ENCODE measurements at places on chromosomes 7 and 10.

DNA sequence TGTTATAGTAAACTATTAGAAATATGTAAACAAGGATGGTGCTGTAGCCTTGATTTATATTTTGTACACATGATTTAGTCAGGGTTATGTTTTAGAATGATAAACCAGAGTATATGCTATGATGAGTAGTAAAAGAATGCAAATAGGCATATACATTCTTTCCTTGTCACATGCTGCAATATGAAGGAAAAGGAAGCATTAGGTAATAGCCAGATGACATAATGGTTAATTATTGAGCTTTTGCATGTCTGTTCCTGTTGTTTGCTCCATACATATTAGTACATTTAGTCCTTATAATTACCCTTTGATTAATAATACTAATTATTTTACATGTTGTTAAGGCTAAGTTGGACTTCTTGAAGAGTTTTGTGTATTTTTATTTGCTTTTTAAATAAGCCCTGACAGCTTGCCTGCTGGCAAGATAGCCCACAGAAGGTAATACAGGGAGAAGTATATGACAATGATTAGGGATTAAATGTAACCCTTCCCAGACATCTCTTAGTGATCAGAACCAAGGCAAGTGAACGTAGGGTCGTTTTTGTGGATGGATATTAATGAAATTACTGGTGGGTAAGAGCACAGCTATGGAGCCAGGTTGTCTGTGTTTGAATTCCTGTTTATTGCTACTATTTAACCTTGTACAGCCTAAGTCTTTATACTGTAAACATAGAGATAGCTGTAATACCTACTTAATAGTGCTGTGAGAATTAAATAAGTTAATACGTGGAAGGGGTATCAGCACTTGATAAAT, 68.4 kb downstream of the PHTF2 start:
- no peak for DNase-seq

DNA sequence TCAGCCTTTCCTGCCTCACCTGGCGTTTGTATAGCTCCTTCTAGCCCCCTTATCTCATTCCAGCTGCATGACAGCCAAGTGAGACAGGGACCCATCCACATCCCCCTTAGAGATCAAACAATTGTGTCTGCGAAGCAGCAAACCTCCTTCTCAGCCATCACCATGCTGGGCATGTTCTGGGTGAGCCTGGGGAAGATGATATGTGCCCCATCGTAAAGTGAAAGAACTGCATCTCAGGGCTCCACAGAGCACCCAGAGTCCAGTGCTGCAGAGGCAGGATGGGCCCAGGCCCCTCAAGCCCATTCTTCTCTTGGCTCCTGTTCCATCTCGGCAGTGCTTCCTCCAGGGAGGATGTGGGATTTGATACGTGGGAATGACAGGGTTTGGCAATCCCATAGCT, 43.2 kb downstream of the FIGNL1 start:
- no peak for DNase-seq

- DNase-seq: no peak
These were observed 761.7 kb downstream of the GRID1 start for GRCh38 chr10:85604884-85605283.

GRCh38 chr10:33115738-33116719, 158.0 kb upstream of the ITGB1 start:
- DNase-seq: peak; percentile 21

DNA sequence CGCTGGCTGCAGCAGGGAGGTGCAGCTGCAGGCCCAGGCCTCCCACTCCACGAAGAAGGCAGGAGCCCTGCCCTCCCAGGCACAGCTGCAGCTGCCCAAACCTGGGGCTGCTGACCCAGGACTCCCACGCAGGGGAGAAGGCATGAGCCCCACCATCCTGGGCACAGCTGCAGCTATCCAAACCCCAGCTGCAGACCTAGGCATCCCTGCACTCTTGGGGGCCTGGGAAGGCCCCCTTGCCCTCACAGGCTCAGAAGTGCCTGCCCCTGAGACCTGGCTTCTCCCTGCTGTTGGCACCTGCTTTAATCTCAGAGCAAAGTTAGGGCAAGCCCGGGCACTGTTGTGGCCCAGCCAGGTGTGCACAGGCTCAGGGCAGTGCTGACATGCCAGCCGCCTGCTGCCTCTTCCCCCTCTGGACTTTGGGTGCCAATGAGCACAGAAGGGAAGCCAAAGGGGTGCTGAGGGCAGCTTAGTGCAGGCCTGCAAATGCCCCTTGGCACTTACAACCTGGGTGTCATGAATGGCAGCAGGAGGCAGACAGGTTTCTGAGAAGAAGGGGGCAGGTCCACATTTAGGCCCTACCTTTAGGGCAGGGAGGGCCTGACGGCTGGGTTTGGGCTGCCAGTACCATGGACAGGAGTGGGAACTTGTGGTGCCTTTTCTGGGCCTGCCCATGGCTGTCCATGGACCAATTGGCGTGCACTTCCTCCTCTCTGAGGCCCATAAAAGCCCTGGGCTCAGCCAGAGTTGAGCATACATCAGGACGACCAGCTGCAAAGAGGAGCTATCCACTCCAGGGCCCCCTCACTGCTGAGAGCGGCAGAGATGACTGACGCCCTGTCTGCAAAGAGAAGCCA, 31.1 kb downstream of the CRTAC1 start:
- no peak for DNase-seq

- no peak for DNase-seq
These were observed 76.0 kb upstream of the RET start for GRCh38 chr10:43000651-43001426.

DNA sequence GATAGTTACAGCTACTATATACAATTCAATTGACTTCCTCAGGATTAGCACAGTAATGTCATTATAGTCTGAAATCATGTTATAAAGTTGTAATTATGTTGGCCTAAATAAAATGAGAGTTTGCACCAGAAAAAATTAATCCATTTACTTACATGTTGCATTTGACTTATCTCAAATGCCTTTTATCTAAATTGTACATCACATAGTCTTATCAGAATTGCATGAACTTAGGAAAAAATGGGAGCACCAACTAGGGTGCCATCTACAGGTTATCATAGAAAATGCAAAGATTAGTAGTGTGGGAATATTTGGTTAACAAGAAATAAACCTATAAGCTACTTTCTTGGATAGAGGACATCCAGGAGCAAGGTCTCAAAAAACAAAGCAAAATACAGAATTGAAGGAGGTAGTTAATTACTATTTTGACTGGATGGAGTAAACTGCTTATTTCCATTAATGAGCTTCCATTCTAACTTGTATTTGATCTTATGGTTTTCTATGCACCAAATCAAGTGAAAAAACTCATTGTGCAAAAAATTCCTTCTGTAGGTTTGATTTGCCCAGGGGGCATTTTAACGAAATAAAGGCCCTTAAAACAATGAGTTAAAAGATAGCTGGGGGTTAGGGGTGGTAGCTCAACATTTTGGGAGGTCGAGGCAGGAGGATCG, 60.0 kb upstream of the ORC5 start:
- DNase-seq: no peak

DNA sequence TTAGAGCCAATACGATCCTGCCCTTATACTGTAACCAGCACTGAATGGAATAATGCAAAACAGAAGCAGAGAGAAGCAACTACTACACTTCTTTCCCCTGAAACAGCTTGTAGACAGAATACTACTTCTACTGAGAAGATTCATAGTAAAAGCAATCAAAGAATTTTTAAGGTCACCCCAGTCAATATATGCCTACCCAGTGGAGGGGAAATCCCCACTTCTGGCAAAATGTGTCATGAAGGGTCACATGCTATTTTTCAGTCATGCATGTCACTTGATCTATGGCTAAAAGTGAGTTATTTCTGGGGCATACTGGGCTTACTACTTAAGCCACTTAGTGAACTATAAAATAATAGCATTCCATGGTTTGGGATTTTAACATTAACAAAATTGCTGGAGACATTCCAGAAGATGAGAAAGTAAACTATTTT, 25.6 kb downstream of the IRF5 start:
- DNase-seq: no peak

GRCh38 chr10:3396116-3396515, 223.5 kb upstream of the PITRM1 start:
- DNase-seq: no peak

GRCh38 chr10:102225646-102226541, at the start of gene ELOVL3:
Gene ELOVL3, plus strand, starts transcription at chr10:102226299. Its CDS starts 250 bp downstream, at chr10:102226549.
- DNase-seq: peak; percentile 81

GRCh38 chr10:20355011-20355410, 538.8 kb downstream of the PLXDC2 start:
- DNase-seq: no peak

GRCh38 chr7:92836489-92836999, at the start of gene CDK6:
Gene CDK6, minus strand, starts transcription at chr7:92836573. Its CDS starts 3,250 bp downstream, at chr7:92833323.
- peak; percentile 12 for DNase-seq

- no peak for DNase-seq
These were observed 449.0 kb upstream of the IGFBP3 start for GRCh38 chr7:46369933-46370654.

DNA sequence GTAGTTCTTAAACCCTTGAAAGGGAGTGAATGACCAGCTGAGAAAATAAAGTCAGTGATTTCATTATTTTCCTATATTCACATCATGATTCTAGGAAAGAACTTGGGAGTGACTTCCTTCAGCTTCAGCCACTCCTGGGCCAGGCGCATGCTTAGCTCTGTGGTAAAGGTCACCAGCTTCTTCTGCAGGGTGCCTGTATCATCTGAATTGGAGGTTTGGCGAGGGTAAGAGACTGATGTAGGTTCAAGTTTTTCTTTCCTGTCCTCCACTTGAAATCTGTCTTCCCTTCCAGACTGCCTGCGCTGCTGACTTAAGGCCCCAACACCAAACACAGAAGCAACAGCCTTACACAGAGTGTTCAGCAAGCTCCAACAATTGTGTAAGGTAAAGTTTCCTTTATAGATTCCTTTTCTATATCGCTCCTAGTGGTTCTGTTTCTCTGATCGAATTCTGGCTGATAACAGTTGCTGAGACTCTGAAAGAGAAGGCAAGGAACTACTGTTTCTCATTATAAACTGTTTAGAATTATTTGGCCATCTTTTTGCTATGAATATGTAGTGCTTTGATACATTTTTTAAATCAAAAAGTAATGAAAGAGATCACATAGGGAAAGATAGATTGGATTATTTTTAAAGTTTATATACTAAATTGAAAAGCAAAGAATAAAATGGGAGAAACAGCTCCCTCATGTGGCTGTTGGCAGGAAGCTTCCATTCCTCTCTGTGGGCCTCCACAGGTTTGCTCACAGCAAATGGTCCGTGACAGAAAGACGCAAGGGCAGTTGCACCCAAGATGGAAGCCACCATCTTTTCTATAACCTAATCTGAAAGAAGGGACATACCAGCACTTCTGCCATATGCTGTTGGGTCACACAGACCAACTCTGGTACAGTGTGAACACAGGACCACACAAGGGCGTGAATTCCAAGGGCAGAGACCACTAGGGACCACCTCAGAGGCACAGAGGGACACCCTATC, 14.0 kb downstream of the GATAD1 start:
- DNase-seq: no peak

DNA sequence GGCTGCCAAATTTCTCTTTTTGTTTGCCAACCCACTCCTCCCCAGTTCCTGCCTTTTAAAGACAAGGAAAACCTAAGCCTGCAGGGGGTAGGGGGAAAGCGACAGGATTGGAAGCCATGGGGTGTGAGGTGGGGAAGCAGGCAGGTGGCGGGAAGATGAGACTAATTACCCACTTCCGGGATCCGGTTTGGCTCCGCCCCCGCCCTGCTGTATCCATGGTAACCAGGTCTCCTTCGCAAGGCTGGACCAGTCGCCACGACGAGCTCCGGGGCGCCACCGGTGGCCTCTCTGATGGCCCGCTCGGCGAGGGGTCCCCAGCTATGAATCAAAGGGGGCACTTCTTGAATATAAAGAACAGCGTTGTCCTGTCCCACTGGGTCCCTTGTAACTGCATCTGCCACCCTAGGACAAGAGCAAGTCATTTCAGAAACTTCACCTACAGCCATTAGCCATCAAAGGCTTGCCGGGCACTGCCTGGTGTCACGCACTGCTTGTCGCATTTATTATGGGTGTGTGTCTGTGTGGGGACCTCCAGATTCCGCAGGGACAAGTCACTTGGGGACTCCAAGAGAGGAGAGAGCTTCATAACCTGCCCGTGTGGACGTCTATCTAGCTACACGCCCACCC, 55.4 kb upstream of the LMTK2 start:
- no peak for DNase-seq

DNA sequence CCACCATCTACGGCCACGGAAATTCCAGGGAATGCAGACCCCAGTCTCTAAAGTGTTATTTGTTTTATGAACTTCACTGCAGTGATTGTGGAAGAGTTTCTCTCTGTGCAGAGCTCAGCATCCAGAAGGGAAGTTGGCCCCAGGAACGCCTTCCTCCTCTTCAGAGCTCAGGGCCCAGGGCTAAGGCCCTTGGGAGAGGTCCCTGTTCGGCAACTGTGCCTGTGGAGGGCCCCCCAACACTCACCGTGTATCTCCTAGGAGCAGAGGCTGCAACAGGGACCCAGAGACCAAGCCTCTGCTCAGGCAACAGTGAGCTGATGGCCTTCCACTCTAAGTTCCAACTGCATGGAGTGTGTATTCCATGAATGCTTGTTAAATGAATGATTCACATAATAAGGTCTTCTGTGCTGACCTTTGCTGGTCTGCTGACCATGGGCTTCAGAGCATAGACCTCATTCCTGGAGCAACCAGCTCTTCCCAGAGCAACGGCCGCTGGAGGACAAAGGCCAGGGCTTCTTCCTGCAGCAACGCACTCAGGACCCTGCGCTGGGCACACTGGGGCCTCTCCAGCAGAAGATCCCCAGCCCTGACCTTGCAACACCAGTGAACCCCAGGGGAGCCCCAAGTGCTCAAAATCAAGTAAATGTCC, 7.7 kb downstream of the DIP2C start:
- no peak for DNase-seq

DNA sequence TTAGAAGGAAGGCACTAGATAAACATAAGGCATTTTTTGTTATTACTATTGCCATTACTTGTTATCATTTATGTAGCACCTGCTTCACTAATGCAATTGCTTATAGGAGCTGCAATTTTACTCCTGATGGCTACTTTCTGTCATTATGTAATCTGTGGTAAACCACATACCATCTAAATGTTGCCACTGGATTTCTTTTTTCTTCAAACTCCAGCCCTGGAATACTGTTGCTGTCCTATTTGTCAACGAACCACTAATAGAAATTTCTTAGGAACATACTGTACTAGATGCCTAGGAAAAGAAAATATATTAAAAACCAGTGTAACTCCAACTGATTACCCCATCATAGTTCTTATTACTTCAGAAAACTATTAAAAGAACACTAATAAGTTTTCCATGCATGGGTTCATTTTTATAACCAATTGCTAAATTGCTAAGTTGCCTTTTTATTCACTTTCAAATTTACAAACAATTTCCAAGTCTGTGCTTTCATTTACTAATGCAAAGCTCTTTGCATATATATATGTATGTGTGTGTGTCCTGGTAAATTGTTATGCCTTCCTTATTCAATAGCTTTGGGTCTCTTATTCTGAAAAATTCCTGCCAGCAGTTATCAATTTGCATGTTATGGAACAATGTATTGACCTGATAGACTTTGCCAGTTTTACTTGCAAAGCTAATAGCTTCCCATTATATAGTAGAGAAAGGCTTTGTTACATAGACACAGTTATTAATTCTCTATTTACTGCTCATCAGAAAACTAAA, 287.4 kb downstream of the EXOC4 start:
- DNase-seq: no peak

GRCh38 chr7:27693794-27694193, 31.1 kb upstream of the HIBADH start:
- no peak for DNase-seq

Data from T1000 (cell line).